ENCODE measurements at places on chromosomes 12 and 14. TPM values are rescaled to one million over a fixed set of nuclear protein-coding genes. Genes with fewer than 3 reads are reported as not detected.

Gene TMPO
- 326 TPM for total RNA-seq

Gene LALBA
- not detected for total RNA-seq

Gene FGF6
- not detected for total RNA-seq

Gene DIO2
- not detected for total RNA-seq

Gene GUCY2C
- total RNA-seq: not detected

Gene AMIGO2
- total RNA-seq: 19.2 TPM

Gene P2RX2
- not detected for total RNA-seq

Gene TIMELESS
- total RNA-seq: 69.9 TPM

Gene OR6C2
- not detected for total RNA-seq

DNA sequence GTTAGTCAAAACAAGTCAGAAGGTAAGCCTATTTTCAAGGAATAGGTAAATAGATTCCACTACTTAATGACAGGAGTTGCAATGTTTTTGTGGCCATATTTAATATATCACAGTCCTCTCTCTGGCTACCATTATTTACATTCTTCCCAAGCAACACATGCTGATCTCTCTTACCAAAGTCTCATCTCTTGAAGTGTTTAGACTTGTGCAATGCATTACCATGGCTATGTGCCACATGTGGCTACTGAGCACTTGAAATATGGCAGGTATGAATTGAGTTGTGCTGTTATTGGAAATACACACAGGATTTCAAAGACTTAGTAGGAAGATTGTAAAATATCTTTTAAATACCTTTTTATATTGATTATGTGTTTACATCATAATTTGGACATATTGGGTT lies 262.4 kb upstream of the PDE3A start:
- H3K36me3 ChIP-seq: no peaks in the 10 kb centered on the region
- no peak overlapping the region for H3K27ac ChIP-seq
- H3K4me1 ChIP-seq: no peaks in the 10 kb centered on the region
- no peak for DNase-seq
- H3K27me3 ChIP-seq: no peaks in the 10 kb centered on the region
- no peak overlapping the region for H3K4me3 ChIP-seq

- H3K36me3 ChIP-seq: no peaks in the 10 kb centered on the region
- H3K4me1 ChIP-seq: peaks cover 7% of the 10 kb centered on the region
- H3K27ac ChIP-seq: no peak overlapping the region
- peaks cover 18% of the 10 kb centered on the region for H3K27me3 ChIP-seq
- H3K4me3 ChIP-seq: no peak overlapping the region
These were observed 6.2 kb upstream of the SLC41A2 start for GRCh38 chr12:104964167-104964855.

DNA sequence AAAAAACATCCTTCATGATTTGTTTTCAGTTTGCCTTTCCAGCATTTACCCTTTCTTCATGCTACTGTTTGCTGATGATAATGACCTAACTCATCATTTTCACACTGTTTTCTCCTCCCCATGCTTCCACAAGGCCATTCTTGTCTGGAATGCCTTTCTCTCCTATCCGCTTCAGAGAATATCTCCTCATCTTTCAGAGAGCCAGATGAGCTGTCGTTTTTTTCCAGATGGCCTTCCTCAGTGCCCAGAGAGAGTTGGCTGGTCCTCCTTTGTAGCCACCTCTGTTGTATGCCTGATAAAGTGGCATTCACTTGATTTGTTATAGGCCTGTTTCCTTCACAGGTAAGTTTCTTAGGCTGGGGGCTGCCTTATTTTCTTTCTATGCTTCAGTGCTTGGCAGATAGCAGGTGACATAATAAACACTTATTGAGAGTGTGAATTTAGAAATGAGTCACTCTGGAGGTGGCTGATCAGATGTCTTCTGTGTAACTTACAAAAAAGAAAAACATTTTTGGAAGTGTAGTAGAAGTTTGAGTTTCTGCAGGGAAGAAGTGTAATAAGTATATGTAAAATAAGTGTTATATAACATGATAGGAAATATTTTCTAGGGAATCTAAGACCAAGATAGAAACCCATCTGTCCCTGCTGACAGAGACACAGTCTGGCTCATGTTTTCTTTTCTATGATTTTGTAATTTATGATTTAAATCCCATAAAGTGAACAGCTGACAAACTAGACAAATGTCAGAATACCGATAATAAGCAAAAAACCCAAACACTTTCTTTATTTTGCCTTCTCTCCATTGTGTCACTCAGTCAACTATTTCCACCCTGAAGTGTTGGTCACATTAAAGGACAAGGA lies 174.5 kb downstream of the DACT1 start:
- no peaks in the 10 kb centered on the region for H3K36me3 ChIP-seq
- H3K4me3 ChIP-seq: no peak overlapping the region
- H3K27me3 ChIP-seq: no peaks in the 10 kb centered on the region
- DNase-seq: no peak
- H3K4me1 ChIP-seq: peaks cover 4% of the 10 kb centered on the region
- H3K27ac ChIP-seq: no peak overlapping the region

- DNase-seq: no peak
- H3K27ac ChIP-seq: no peak overlapping the region
These were observed 34.3 kb upstream of the TEX22 start for GRCh38 chr14:105363847-105364708.

GRCh38 chr14:78425330-78425729 lies 255.2 kb downstream of the NRXN3 start:
- DNase-seq: no peak
- H3K4me3 ChIP-seq: no peak overlapping the region
- no peaks in the 10 kb centered on the region for H3K36me3 ChIP-seq
- H3K4me1 ChIP-seq: no peaks in the 10 kb centered on the region
- H3K27me3 ChIP-seq: peaks cover 2% of the 10 kb centered on the region
- H3K27ac ChIP-seq: no peak overlapping the region

- no peaks in the 10 kb centered on the region for H3K4me1 ChIP-seq
- H3K27ac ChIP-seq: no peak overlapping the region
- no peaks in the 10 kb centered on the region for H3K36me3 ChIP-seq
- H3K4me3 ChIP-seq: no peak overlapping the region
- DNase-seq: no peak
These were observed 83.9 kb downstream of the PAPOLA start for GRCh38 chr14:96586056-96586455.

DNA sequence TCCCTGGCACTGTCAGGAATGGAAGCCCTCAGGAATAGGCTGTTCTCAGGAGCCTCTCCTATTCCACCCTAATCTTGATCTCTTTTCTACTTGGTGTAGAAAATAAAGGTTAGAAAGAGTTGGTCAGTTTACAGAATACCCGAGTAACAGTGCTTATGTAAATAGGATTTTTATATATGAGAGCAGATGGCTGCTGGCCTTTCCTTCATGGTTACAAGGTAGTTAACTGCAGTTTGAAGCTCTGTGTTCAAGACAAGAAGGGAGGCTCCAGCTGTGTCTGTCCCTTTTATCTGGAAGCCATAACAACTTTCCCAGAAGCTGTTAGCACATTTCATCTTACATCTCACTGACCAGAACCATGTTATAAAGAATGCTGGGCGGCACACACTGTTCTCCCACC lies 23.1 kb downstream of the BBOF1 start:
- H3K4me1 ChIP-seq: no peaks in the 10 kb centered on the region
- no peak overlapping the region for H3K4me3 ChIP-seq
- no peaks in the 10 kb centered on the region for H3K27me3 ChIP-seq
- no peaks in the 10 kb centered on the region for H3K36me3 ChIP-seq
- no peak overlapping the region for H3K27ac ChIP-seq

DNA sequence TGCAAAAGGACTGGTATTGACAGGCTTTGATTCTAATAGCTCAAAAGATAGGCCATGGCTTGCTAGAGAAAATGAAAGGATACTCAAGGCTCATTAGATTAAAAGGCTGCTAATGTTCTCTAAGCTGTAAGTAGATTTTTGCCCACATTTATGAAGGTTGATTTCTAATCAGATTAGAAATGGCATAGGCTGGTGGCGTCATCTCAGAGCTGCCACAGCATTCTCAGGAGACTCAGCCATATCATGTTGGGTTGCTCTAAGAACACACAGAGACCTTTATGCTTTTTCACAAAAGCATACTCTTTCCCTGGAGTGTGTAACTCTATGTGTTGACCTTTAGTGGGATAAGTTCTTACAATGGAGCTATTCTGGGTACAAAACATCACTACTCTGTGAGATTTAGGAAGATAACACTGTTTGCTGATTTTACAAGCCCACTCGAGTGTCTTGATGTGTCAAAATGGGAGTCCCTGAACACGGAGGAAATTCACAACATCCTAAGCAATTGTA lies 576.0 kb downstream of the NRXN3 start:
- no peaks in the 10 kb centered on the region for H3K36me3 ChIP-seq
- H3K4me1 ChIP-seq: no peaks in the 10 kb centered on the region
- H3K4me3 ChIP-seq: no peak overlapping the region
- DNase-seq: no peak

DNA sequence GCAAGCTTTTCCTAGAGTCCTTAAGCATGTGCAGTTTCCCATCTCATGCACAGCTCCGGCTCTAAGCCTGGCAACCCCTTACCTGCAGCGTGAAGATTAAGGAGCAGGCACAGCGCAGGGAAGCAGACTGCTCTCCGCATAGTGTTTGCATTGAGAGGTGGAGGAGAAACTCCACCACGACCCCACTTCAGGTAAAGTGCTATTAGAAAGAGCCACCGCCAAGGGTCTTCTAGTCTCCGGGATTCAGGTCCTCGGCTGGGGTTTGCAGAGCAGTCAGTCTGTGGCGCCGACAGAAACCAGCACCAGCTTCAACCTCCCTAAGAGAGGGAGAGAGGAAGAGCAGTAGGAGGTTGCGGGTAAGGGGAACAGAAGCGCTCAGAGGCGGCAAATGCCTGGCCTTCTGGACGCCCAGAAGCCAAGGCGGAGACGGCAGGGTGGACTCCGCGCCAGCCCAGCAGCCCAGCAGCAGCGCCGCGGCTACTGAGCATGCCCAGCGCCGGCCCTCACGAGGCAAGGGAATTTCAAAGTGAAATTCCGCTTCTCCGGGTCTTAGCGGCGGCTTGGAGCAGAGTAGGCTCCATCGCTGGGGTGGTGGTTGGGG lies at the start of gene PTPRR:
TSS of gene PTPRR (minus strand) at position 488 of the 601 bp plus-strand sequence. CDS start at position 140, 348 bp downstream.
- peaks cover 19% of the 10 kb centered on the region for H3K27me3 ChIP-seq
- H3K36me3 ChIP-seq: no peaks in the 10 kb centered on the region
- peak; percentile 4 for DNase-seq
- H3K27ac ChIP-seq: no peak within 1 kb of the TSS
- H3K4me3 ChIP-seq: no peak within 1 kb of the TSS

GRCh38 chr12:2251526-2252209 lies 198.9 kb downstream of the CACNA1C start:
- H3K36me3 ChIP-seq: no peaks in the 10 kb centered on the region
- no peaks in the 10 kb centered on the region for H3K4me1 ChIP-seq
- H3K4me3 ChIP-seq: no peak overlapping the region

GRCh38 chr14:38143170-38143569 lies 64.5 kb upstream of the SSTR1 start:
- no peaks in the 10 kb centered on the region for H3K27me3 ChIP-seq
- no peak for DNase-seq
- peaks cover 7% of the 10 kb centered on the region for H3K4me1 ChIP-seq

All from activated naive CD4-positive, alpha-beta T cell treated with anti-CD3 and anti-CD28 coated beads for 36 hours (primary cell).